ENCODE measurements at places on chromosomes 2 and 18. TPM values are rescaled to one million over a fixed set of nuclear protein-coding genes. Genes with fewer than 3 reads are reported as not detected.

Gene GREB1
- 16.1 TPM for total RNA-seq

Gene CYP27C1
- not detected for total RNA-seq

Gene TUBB8B
- not detected for total RNA-seq

Gene RIT2
- total RNA-seq: not detected

Gene ELMOD3
- total RNA-seq: 7.8 TPM

Gene SANBR
- total RNA-seq: 1.7 TPM

Gene HOXD12
- total RNA-seq: not detected

Gene PPP1R1C
- 0.88 TPM for total RNA-seq

Gene ADCYAP1
- total RNA-seq: 8.4 TPM

Gene TGFA
- total RNA-seq: 5.1 TPM

Gene MALL
- total RNA-seq: 12.9 TPM

Gene TUBB6
- 33.6 TPM for total RNA-seq

Gene STPG4
- total RNA-seq: not detected

Gene BOLL
- total RNA-seq: not detected

Gene DSG1
- not detected for total RNA-seq

Gene DAPL1
- total RNA-seq: 2.6 TPM

Gene ARMC9
- total RNA-seq: 8.6 TPM

Gene LONRF2
- total RNA-seq: 6.9 TPM

Gene PHLPP1
- total RNA-seq: 7.5 TPM

Gene OR6B2
- total RNA-seq: not detected

Gene IL1R1
- total RNA-seq: 24.6 TPM

Gene TMEM163
- 24.7 TPM for total RNA-seq

Gene CTLA4
- 0.17 TPM for total RNA-seq

Gene GCC2
- 21.7 TPM for total RNA-seq

Gene MATN3
- total RNA-seq: 0.40 TPM

Data from pancreas (tissue), 10 donors.